Fibroblast of skin of back (primary cell): ENCODE measurements at places on chromosomes 16 and 17.
A peak's percentile ranks its signal among the peaks of the same experiment; 100 is the strongest.

- no peak for DNase-seq
Measured at GRCh38 chr17:19433255-19433654, 22.2 kb downstream of the RNF112 start.

DNA sequence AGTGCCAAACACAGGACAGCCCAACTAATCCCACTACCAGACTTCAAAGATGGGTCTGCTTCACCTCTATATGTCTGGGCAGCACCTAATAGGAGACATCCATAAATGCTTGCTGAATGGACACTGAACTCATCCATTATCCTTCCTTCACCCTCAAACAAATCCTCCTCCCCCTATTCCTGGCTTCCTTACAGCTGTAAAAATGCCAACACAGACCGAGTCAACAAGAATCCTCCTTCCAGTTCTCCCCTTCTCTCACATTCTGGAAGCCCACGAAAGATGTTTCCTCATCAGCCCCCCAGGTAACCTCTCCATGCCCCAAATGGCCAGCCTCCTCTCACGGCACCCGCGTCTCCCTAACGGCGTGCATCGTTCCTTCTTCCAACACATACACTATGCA is 12.3 kb downstream of the PELP1 start:
- no peak for DNase-seq

GRCh38 chr17:17859909-17860765 is 23.4 kb upstream of the SREBF1 start:
- peak; percentile 56 for DNase-seq

- peak; percentile 12 for DNase-seq
Measured at GRCh38 chr16:71917900-71918299, 22.6 kb downstream of the IST1 start.

DNA sequence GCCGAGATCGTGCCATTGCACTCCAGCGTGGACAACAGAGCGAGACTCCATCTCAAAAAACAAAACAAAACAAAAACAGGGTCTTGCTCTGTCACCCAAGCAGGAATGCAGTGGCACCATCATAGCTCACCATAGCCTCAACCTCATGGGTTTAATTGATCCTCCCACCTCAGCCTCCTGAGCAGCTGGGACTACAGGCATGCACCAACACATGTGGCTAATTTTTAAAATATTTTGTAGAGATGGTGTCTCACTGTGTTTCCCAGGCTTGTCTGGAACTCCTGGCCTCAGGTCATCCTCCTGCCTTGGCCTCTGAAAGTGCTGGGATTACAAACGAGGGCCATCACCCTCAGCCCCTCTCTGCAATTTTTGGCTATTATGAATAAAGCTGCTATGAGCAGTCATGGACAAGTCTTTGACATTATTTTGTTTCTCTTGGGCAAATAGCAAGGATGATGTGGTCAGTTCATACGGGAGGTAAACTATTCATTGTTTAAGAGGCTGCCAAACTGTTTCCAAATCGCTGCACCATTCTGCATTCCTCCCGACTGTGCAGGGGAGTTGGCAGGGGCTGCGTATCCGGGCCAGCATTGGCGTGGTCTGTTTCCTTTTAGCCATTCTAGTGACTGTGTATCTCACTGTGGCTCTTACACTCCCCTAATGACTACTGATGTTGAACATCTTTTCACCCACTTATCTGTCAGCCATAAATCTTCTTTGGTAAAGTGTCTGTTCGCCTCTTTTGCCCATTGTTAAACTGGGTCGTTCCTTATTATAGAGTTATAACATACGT is 21.1 kb downstream of the EIF4A3 start:
- DNase-seq, result peak; percentile 48

- DNase-seq, result peak; percentile 75
Measured at GRCh38 chr17:37820995-37821713, 76.3 kb upstream of the HNF1B start.

- DNase-seq, result no peak
Measured at GRCh38 chr16:3038256-3038655, 1.5 kb upstream of the BICDL2 start.

DNA sequence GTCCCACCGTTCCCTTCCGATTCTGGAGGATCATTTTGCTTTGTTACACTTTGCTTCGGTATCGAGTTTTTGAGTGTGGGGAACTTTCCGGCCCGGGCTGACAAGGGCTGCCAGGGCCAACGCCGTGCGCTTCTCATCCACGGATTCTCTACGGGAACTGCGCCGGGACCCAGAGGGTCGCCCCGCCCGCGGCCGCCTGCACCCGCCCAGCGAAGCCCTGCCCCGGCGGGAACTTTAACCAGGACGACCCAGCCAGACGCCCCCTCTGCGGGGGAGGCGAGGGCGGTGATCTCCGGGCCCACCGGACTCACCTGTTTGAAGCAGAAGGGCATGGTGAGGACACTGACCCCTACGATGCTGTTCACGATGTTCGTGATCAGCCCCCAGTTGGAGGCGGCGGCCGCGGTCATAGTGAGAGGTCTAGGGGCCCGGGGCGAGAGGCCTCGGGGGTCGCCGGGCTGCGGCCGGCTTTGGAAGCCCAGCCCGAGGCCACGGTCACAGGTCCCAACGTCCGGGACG is 536 bp downstream of the SLC38A10 start:
- DNase-seq, result peak; percentile 16

DNA sequence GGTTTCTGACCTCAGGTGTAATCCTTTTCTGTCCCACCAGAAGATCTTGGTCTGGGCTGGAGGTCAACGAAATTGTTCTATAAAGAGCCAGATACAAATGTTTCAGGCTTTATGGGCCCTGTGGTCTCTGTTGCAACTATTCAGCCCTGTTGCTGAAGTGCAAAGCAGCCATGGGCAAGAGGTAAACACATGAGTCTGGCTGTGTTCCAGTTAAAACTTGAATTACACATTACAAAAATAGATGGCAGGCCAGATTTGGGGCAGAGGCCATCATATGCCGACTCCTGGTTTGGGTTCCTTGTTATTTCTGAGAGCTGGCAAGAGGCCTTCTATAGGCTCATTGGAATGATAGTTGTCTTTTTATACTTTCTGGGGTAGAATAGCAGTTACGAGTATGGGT is 114.4 kb downstream of the SDR42E1 start:
- no peak for DNase-seq

- DNase-seq, result peak; percentile 81
Measured at GRCh38 chr17:5557485-5557884, 26.8 kb downstream of the NLRP1 start.

DNA sequence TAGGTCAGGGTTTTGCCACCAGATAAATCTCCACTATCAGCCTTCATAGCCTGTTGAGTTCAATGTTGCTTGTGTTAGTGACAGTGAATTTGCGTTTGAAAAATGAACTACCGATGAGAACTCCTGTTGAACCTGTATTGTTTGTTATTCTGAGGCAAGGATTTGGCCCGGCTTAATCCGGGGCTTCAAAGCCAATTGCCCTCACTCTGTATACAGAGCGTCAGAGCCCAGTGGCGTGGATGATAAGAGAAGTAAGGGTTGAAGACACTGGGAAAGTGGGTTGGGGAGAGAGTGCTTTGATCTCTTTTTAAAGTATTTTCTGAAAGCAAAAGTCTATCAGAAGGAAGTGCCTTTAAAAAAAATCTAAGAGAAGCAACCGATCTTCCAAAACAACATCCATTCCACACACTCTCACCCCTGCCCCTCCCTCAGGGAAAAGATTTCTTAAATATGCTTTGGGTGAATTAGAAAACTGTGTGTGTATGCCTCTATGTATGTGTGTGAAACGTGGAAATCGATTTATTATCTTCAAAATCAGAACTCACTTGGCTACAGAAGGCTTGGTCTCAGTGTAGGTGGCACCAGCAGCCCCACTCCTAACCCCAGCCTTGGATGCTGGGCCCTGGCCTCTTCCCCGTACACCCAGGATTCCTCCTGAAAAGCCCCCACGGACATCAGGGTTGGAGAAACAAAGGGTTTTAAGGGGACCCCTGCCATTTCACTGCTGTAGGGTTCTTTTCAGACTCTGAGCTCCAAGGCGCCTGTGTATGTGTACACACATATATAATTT is 8.8 kb downstream of the TBX4 start:
- no peak for DNase-seq

GRCh38 chr16:83211711-83212110 is 584.9 kb downstream of the CDH13 start:
- peak; percentile 43 for DNase-seq

- no peak for DNase-seq
Measured at GRCh38 chr16:84351630-84352029, 16.7 kb upstream of the ATP2C2 start.

- DNase-seq, result no peak
Measured at GRCh38 chr16:1474082-1474795, 589 bp downstream of the CLCN7 start.

DNA sequence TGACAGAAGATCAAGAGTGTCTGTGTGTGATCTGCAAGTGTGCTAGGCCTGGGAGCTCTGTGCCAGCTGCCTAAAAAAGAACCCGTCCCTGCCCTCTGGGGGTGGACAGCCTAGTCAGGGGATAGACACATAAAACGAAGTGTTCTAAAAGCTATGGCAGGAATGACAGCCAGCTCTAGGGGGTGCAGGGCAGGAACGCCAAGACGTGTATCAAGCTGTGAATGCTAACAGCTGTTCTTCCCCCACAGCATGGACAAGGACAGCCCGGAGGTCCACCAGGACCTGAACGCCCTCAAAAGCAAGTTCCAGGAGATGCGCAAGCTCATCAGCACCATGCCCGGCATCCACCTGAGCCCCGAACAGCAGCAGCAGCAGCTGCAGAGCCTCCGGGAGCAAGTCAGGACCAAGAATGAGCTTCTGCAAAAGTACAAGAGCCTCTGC is 5.1 kb downstream of the RASD1 start:
- DNase-seq, result no peak

DNA sequence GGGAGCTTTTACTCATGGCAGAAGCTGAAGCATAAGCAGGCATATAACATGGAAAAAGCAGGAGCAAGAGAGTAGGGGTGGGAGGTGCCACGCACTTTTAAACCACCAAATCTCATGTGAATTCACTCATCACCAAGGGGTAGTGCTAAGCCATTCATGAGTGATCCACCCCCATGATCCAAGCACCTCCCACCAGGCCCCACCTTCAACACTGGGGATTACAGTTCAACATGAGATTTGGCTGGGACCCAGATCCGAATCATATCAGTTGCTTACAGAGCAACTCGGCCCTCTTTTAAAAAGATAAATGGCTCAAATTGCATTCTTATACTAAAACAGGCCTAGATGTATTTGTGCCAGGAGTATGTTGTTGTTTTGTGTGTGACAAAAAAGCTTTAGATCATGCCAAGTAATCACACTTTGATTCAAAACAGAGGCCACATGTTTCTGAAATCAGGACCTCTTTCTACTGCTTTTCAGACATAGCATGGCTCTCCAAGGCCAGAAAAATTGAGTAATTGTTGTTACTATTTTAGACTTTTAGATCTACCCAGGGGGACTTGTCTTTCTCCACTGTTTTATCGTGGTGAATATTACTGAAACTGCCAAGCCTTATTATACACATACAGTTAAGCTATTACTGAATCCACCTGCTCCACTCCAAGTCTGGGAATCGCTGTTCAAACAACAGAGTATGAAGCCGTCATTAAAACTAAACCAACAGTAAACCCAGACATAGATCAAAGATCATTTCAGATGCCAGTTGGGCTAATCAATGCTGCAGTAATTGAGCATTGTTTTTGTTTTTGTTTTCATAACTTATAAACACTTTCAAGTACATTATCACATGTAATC is 163.3 kb downstream of the KCNJ2 start:
- no peak for DNase-seq

DNA sequence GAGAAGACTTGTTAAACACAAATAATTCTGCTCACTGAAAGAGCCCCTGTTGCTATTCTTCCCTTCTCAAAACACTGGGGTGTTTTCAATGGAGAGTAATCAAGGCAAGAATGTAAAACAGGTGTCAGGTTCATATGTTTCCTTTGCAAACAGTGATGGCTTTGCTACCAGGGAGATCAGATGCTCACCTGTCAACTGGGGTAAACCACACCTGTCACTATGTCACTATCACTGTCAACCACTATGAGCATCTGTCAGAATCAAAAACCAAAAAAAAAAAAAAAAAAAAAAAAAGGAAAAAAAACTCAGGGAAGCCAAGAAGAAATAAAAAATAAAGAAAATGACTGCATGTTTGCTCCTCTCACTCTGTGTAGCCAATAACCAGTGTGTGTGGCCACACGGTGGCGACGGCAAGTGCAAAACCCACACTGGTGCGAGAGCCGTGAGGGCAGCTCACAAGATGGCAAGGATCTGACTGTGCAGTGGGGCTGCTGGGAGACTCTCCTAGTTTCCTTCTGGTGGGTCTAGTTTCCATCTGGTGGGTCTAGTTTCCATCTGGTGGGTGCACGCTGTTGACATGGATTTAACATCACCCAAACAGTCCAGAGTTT is 22.7 kb downstream of the USP22 start:
- DNase-seq, result peak; percentile 48

DNA sequence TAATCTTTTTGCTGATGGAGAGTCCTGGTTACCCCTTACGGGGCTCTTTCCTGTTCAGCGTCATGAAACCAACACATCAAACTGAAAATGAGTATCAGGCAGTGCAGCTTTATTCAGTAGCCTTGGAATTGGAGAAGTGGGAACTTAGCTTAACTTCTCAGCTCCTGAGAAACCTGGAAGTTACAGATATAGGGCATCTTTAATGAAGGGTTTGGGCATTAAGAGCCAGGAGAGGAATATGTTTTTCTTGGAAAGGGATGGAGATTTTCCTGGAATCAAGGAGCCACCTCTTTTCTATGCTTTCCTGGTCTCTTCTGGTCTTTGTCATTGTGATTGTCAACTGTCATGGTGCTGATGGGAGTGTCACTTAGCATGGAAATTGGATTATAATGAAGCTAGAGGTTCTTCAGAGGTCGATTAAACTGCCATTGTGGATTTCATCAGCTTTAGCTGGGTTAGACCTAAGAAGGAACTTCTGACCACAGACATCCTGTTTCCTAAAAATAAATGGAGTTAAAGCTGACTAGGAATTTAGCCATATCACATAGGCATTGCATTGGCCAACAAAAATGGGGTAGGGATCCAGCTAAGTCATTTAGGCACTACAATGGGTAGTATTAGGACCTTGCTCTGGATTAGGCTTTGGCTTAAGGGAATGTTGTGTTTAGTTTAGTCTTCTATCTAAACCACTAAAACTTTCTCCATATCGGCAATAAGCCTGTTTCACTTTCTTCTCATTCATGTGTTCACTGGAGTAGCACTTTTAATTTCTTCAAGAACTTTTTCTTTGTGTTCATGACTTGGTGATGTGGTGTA is 186.4 kb downstream of the BCAS3 start:
- DNase-seq, result peak; percentile 47

GRCh38 chr17:50841277-50841948 is 6.0 kb downstream of the WFIKKN2 start:
- DNase-seq, result no peak

DNA sequence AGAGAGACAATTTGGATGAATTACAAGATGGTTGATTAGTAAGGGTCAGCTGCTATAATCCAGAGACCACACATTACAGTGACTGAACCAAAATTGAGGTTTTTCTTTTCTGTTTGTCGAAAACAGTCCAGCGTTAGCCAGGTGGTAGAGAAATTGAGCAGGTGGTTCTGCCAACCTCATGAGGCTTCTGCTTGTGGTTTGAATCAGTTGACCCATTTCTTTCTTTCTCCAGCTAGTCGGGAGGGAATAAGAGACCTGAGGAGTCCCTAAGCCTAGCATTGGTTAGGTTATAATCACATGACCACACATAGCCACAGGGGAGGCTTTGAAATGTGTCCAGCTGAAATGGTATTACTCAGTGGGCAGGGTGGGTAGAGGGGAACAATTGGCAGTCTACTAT is 504.6 kb downstream of the HS3ST4 start:
- no peak for DNase-seq
